ENCODE measurements at places on chromosomes 3 and 15.
A peak's percentile ranks its signal among the peaks of the same experiment; 100 is the strongest.

DNA sequence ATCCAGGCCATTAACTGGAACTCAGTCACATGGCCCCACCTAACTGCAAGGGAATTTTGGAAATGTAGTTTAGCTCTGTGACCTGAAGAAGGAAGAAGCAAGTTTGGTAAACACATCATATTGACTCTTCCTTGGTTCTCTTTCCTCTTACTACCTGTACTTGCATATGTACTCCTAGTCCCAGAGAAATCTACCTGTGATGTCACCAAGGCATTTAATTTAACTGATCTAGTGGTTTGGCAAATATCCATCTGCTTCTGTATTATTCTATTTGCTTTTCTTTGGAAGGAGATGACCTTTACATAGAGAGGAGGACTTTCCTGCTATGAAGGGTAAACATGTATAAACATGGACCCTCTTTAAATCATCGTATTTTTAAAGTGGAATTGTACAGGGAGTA lies 150.8 kb downstream of the TMEM108 start:
- DNase-seq, result no peak

DNA sequence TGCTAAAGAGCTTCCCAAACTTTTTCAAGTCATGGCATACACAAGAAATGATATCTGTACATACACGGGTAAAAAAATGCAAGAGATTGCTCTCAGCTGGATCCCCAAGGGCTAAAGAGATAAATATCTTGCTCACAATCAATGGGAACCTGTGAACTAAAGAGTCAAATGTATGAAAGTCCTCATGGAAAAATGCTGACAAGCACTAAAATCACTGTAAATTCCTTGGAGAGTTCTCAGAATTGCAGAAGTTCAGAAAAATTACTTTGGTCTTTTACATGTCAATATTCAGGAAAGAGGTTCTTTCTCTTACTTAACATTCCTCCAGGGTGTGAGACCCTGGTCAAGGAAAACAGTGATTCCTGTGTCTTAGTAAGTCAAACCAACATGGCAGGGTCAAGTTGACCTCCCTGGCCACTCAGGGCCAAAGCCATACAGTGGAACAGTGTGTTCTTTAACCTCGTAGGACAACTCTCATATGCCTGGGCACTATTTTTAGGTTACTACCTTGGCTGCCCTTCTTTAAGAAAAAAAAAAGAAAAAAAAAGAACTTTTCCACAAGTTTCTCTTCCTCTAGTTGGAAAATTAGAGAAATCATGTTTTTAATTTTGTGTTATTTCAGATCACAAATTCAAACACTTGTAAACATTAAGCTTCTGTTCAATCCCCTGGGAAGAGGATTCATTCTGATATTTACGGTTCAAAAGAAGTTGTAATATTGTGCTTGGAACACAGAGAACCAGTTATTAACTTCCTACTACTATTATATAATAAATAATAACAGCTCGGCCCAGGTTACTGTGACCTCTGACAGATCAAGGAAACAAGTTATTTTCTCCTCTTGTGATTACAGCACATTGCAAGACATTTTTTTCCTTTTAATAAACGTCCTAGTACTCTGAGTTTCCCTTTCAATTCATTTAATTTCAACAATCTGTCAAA lies 12.5 kb downstream of the SSR3 start:
- DNase-seq, result no peak

DNA sequence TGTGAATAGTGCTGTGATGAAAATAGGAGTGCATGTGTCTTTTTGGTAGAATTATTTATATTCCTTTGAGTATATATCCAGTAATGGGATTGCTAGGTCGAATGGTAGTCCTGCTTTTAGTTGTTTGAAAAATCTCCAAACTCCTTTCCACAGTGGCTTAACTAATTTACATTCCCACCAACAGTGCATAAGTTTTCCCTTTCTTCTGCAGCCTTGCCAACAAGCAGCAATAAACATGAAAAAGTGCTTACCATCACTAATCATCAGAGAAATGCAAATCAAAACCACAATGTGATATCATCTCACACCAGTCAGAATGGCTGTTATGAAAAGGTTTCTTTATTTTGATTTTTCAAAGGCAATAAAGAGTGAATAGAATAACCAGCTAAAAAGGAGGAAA lies 1105.9 kb downstream of the NAALADL2 start:
- no peak for DNase-seq

GRCh38 chr15:88985547-88986393 lies 72.6 kb upstream of the MFGE8 start:
- DNase-seq, result peak; percentile 64

GRCh38 chr3:62898530-62899496 lies 23.6 kb upstream of the CADPS start:
- DNase-seq, result no peak

DNA sequence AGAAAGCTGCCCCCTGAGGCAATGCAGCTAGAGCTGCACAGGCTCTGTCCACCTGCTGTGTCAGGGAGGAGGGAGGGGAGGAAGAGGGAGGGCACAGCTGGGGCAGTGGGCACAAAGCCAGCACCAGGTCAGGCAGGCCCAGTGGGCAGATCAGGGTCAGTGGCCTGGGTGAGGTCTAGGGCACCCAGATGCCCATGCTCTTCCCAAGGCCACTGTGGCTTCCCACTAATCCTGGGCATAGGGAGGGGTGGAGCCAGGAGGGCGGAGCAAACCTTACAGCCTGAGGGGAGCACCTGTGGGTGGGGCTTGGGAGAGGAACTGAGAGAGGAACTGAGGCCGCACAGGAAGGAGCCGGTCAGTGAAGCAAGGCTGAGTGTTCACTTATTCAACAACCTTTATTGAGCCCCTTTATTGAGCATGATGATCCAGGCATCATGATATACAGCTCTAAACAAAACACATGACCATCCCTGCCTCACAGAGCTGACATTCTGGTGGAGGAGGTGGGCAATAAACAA lies 55.0 kb downstream of the RHCG start:
- DNase-seq, result no peak

DNA sequence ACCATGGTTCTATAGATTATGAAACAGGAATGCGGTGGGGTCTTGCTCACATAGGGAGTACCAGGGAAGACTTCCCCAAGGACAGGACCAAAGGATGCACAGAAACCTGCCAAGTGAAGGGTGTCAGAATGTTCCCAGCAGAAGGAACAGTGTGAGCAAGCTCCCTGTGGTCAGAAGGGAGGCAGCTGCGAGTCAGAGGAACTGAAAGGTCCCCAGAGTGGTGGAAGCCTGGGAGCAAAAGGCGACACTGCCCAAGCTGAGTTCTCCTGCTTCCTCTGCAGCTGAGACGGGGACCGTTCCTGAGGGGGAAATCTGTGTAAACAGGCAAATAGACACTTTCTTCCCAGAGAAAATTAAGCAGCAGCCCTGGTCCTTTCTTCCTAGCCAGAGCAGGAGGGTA lies 14.2 kb upstream of the SLC6A6 start:
- no peak for DNase-seq

Measured in NCI-H2171 treated with DMSO at 0.1 percent for 48 hours (cell line).